ENCODE measurements at places on chromosomes 3 and 15. TPM values are rescaled to one million over a fixed set of nuclear protein-coding genes. Genes with fewer than 3 reads are reported as not detected.

CYP8B1 gene
- total RNA-seq: not detected

GABRA5 gene
- total RNA-seq: 0.30 TPM

PP2D1 gene
- total RNA-seq: not detected

CCR2 gene
- total RNA-seq: not detected

CNTN4 gene
- not detected for total RNA-seq

RUBCN gene
- total RNA-seq: 22.0 TPM

ARGFX gene
- total RNA-seq: not detected

RAD51 gene
- total RNA-seq: 12.9 TPM

EOMES gene
- not detected for total RNA-seq

Measured in bronchus fibroblast of lung (primary cell).